ENCODE measurements at places on chromosomes 2 and 18.
A peak's percentile ranks its signal among the peaks of the same experiment; 100 is the strongest.

DNA sequence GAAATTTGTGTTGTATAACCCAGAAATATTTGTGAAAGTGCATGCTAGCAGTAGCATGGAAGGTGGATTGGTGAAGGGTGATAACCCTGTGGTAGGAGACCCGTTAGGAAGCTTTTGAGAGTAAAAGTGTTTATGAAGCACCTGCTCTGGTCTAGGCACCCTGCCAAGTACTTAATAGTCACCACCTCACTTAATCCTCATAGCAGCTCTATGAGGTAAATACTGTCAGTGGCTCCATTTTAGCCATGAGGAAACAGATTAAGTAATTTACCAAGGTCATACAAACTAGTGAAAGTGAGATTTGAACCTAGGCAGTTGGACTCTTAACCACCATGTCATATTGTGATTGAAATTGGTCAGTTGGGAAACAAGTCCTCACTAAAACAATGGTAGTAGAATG is 66.8 kb downstream of the TET3 start:
- no peak for DNase-seq

DNA sequence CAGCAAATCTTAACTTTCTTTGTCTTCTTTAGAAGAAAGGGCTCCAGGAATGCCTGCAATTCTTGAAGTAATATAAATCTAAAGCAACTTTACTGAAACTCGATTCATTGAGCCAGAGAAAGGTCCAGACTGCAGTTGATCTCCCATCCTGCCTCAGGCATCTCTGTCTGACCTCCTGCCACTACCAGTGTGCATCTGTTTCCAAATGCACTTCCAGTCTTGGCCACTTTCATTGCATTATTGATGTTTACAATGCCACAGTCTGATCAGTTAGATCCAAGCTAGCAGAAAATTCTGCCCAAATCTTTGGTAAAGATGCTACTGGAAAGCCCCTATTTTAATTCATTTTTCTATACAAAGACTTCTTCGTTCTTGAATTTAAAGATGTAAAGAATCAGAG is 158.0 kb downstream of the RAPGEF4 start:
- no peak for DNase-seq

DNA sequence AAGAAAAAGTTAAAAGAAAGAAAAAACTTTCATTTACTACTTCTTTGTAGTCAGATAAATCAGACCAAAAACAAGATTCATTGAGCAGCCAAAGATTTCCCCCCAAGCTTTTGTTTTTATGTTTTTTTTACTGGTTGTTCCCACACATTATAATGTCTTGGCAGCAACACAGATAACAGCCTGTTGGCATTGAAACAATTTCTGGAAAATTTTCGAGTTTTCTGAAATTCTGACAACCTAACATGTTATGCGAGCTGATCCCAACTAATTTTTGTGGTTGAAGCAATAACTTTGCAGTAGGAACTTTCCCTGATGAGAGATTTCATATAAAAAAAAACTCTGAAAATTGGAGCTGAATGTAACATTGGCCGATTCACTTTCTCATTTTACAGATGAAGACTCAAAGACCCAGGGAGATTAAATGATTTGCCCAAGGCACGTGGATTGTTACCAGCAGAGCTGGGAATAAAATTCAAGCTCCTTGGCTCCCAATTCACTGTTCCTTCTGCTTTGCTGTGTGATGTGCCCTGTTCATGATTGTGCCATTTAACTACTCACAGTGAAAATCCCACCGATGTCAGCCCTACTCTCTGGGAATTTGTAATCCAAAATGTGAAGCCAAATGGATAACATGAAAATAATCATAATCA is 167.5 kb downstream of the GRB14 start:
- DNase-seq, result no peak

DNA sequence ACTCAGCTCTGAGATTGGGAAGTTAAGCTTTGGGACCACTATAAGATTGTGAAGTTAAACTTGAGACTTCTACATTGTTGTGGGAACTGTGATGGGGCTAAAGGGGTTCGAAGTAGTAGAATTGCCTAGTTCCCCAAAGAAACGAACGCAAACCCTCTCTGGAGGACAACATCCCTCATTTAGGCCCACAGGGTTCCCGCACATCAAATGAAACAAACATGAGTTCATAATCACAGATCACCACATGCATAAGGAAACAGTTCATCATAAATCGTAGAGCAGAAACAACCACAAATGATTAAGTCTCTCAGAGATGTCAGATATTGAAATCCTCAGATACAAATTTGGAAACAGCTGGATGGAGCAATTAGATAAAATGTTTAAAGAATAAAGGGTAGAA is 55.9 kb upstream of the HPCAL1 start:
- DNase-seq, result no peak

DNA sequence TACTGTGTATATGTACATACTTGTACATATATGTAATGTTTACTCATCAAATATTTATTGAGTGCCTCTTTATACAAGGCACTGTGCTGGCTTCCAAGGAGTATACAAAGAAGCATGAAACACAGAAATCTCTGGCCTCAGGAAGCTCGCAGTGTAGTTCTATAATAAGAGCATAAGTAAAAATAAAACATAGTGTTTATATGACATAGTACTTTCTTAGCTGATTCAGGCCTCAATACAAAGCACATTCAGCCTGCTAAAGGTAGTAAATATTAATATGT is 13.9 kb downstream of the STAMBP start:
- DNase-seq, result no peak

DNA sequence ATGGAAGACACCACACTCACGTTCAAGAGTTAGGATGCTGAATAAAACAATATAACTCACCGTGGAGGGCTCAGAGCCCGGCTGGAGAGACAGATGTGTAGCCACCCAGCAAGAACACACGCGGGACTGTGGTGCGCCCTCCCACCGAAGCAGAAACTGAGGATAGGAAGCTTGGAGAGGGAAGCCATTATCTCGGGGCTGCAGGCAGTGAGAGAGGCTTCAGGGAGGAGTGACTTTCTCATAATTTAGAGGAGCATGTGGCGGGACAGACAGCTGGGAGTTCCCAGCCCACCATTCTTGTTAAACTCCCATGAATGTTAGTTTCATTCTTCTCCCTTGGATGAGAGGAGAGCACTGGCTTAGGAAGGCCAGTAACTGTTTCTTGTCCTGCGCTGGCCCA is 96.4 kb downstream of the MAPRE2 start:
- DNase-seq, result no peak

DNA sequence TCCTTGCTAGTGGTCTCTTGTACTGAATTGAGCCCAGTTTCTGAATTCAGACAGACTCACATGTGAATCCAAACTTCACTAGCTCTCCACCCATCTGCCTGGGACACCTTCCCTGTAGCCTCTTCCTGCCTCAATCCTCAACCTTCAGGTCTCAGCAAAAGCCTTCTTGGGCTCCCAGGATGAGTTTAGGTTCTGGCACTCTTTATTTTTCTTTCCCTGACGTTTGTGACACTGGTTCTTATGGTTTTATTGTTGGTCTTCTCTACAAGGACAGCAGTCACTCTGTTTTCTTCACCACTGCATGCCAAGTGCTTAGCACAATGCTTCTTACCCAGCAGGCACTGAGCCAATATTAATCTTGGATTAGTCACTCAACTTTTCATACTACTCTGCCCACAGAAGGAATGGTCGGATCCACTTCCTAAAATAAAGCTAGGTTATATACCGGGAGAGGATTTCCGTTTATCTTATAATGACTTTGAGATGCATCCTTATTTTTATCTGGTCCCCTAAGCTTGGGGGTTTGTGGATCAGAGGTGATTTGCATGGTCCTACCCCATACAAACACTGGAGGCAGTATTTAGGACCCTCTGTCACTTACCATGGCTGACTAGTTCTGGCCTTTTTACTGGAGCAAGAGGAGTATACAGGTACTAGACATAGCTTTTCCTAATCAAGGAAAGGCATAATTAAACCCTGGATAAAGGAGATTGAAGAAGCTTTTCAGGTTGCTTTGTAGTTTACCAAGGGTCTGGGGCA is 186.3 kb downstream of the MYCN start:
- no peak for DNase-seq

DNA sequence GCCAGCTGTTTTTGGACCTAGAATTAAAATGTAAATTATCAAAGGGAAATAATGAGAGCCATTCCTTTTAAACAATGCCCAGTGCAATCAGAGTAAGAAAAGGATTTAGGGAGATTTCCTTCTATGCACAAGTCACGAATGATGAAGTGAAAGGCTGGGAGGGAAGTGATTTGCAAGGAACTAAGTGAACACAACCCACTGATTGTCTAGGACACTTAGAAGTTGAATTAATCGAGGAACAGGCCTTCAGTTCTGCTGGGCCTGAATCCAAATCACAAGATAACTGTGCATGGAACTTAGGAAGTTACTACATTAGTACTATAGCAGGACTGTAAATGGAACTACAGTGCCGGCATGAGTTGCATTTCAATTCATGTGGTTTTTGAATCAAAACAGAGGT is 17.7 kb downstream of the MAP2 start:
- no peak for DNase-seq

- DNase-seq, result no peak
These were observed 80.1 kb upstream of the SPOPL start for GRCh38 chr2:138421315-138421970.

DNA sequence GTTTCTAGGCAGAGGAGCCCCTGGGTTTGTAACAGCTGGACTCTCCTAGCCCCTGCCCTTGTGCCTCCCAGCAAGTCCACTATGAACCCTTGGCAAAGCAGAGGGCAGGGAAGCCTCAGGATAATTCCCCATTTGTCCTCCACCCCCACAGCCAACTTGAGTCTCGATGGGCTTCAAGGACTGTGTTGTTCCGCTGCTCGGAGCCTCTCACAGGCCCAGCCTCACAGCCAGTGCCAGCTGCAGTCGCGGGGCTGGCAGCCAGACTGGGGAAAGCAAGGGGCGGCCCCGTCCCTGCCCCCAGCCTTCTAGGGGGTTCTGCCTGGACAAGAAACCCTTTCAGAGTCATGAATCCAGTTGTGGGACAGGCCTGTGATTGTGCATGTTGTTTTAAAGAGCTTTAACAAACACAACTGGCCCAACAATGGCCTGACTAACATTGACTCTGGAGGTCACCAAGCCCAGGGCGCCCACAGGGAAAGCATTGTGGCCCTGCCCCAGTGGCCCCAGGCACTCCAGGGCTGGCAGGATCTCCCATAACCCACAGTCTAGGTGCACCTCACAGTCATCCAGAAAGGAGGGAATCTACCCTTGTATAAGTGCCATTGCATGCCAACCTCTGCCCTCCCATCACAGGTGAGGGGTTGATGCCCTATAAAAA is 71.8 kb upstream of the DAPL1 start:
- no peak for DNase-seq

GRCh38 chr2:27347641-27348040 is 8.9 kb downstream of the GTF3C2 start:
- DNase-seq, result no peak

DNA sequence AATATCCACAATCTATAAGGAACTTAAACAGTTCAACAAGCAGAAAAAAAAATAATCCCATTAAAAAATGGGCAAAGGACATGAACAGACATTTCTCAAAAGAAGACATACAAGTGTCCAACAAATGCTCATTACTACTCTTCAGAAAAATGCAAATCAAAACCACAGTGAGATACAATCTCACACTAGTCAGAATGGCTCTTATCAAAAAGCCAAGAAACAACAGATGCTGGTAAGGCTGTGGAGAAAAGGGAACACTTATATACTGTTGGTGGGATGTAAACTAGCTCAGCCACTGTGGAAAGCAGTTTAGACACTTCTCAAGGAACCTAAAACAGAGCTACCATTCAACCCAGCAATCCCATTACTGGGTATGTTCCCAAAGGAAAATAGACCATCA is 7.2 kb upstream of the CRYGB start:
- no peak for DNase-seq

GRCh38 chr2:185859506-185859905 is 120.9 kb downstream of the FSIP2 start:
- DNase-seq, result no peak

DNA sequence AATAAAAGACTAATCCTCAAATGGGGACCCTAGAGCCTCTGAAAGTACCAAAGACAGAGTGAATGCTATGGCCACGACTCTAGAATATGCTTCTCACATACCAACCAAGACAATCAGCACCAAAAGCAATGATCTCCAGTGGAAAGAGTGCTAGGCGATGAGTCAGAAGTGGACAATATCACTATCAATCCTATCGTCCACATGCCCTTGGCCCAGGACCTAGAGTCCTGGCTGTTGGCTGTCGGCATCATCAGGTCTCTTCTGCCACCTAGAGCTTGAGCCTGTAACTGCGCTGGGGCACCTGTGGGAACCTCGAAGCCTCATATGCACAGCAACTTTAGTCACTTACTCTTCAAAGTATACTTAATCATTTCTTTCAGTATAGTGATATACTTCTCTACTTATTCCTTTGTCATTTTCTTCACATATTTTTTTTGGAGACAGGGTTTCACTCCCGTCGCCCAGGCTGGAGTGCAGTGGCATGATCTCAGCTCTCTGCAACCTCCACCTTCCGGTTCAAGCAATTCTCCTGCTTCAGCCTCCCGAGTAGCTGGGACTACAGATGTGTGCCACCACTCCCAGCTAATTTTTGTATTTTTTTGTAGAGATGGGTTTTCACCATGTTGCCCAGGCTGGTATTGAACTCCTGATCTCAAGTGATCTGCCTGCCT is 29.7 kb downstream of the NOL10 start:
- peak; percentile 9 for DNase-seq

DNA sequence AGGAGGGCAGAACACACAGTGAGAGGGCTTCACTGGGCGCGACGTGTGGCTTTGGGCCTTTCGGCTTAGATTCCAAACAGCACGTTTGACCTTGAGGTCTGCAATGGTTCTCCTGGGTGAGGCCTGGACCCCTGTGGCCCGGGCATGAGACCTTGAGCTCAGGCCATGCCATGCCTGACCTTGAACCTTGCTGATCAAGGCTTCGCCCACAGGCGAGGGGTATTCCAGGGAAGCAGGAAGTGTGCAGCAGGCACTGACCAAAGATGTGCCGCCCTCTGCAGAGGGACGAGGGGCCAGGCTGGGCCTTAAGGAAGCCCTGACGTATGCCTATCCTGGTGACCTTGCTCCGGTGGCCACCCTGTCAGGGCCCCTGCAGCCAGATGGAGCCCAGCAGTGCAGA is 178.3 kb upstream of the HDAC4 start:
- DNase-seq, result no peak
